ENCODE measurements at places on chromosomes 16 and 17.

GRCh38 chr16:57411362-57411976, 6.9 kb downstream of the CCL17 start:
- no peak for DNase-seq

- no peak for DNase-seq
Measured at GRCh38 chr16:10114409-10114808, 67.8 kb downstream of the GRIN2A start.

DNA sequence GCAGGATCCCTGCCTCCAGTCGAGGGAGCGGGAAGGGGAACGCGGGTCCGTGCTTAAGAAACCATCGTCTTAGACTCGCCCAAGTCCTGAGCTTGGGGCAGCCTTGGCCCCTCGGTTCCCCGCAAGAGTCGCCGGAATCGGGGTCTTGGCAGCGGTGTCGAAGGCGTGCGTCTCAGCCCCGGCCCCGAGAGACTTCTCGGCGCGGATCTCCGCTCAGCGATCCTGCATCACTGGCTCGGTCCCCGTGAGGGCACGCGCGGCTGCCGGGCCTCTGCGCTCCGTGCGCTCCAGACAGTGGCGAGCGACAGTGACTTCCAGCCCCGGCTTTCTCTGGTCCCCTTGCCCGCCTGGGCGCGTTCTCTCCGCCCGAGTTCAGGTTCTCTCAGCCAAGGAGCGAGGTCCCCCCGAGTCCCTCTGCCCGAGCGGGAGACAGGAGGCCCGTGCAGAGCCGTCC, 380 bp downstream of the HS3ST3A1 start:
- no peak for DNase-seq

DNA sequence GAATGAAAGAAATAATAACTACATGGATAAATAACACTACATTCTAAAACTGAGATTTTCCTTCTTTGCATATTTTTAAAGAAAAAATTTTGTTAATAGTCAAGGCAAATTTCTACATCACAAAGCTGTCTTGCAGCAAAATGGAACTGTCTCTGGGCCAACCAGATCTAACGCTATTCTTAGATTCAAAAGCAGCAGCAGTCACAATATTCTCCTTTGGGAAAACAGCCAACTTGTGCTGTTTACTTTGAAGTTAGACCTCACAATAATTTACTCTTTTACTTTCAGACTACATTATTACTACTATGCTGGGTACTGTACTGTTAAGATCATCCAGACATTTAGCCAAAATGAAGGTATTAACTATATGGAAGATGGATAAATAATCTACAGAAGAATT, 189.1 kb downstream of the CEP112 start:
- no peak for DNase-seq

All from inflammatory macrophage (primary cell).